Effector memory CD4-positive, alpha-beta T cell (primary cell): ENCODE measurements at places on chromosomes 2 and 18.

DNA sequence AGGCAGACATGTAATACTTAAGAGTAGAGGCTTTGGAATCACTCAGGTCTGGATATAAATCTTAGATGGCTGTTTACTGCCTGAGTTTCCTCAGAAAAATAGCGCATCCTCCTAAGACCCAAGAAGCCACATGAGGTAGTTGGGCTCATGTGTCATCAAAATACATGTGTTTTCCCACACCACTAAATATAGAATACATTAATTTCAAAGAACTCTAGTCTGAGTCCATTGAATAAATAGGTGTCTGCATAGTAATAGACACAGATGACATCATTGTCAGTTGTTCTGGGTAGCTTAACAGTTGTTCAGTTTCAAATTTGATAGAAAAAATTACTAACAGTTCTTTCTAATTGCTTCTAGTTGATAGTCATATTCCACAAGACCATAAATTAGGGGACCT is 9.6 kb downstream of the PPP1R1C start:
- no peak for DNase-seq

DNA sequence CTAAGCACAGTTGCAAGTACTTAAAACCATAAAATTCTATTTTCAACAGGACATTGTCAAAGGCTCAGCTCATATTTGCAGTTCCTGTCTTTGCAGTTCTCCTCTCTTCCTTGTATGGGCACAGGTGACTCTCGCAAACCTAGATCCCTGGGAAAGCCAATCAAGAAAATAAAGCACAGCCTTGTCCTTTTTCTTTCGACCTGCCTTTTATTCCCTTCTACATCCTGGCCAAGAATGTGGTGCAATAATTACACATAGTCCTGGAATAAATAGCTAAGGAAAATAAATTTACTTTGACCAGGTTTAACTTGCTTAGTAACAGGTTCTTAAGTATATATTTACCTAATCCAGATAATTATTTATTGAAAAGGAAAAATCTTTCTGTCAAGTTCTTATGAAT is 20.2 kb downstream of the ATG16L1 start:
- no peak for DNase-seq

- DNase-seq, result peak; percentile 13
Observed at GRCh38 chr2:8684878-8685696, 3.2 kb downstream of the ID2 start.

- DNase-seq, result no peak
Observed at GRCh38 chr2:197024206-197024605, 97.7 kb upstream of the PGAP1 start.

DNA sequence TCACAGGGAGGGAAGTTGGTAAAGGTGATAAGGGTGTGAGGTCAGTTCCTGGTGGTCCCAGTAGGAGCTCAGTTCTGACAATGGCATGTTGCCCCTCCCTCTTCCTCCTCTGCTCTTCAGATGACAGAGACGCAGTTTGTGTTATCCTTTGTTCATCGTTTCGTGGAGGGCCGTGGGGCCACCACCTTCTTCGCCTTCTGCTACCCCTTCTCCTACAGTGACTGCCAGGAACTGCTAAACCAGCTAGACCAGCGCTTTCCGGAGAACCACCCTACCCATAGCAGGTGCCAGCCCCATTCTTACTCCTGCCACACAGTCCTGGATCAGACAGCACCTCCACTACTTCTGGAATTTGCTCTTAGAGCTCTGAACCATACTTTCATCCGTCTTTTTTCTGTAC is 2.3 kb downstream of the AGBL5 start:
- no peak for DNase-seq
